Foreskin melanocyte (primary cell): ENCODE measurements at places on chromosomes 6 and 20.
A peak's percentile ranks its signal among the peaks of the same experiment; 100 is the strongest.

DNA sequence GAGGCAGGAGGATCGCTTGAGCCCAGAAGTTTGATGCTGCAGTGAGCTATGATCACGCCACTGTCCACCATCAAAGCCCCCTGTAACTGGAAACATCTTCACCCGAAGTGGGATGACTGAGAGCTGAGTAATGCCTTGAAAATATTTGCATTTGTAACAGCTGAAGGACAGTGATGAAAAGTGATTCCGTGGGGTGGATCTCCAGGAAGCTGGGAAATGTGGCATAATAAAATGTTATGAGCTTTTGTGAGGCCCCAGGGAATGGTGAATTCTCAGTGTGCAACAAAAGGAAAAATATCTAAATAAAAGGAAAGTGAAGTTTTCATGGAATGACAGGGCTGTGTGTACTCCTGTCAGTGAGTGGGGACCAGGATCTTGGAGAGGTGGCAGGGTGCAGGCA is 92.0 kb downstream of the JAG1 start:
- DNase-seq, result no peak

DNA sequence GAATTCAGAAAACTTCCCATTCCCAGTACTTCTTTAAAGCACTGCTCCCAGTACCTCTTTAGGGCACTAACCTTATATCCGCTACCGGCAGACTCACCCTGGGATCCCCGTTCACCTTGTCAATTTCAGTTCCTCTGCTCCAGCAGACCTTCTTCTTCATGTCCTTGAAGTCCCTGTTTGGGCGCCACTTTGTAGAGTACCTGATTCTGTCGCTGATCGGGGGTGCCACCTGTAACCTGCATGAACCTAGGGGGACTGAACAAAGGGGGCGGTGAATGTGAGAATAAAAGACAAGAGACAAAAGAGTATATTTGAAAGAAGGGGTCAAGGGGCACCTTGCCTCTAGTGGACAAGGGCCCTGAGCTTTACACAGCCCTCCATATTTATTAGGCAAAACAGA is 4.9 kb upstream of the GINS1 start:
- no peak for DNase-seq

GRCh38 chr6:99236010-99236409 is 113.5 kb downstream of the FAXC start:
- DNase-seq, result no peak

DNA sequence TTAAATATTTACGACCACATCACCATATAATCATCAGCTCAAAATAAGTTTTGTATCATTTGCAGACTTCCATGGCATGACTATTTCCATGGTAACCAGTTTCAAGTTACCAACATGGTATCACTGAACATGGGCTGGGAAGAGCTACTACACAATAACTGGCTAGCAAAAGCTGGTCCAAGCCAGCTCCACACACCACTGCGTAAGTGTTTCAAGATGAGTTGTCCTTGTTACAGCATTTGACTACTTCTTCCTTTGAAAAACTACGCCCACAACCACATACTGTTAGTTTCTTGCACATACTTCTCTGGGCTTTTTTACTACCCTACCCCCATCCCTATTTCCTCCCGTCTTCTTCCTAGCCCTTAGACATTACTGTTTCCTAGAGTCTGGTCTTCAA is 8.5 kb downstream of the CD164 start:
- DNase-seq, result no peak

DNA sequence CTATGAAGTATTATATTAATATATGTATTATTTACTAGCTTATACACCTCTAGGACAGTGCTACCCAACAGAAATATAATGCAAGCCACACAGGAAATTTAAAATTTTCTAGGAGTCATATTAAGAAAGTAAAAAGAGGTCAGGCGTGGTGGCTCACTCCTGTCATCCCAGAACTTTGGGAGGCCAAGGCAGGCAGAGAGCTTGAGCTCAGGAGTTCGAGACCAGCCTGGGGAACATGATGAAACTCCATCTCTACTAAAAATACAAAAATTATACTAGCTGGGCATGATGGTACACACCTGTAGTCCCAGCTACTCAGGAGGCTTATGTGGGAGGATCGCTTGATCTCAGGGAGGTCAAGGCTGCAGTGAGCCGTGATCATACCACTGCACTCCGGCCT is 237.6 kb upstream of the ZNF217 start:
- no peak for DNase-seq

DNA sequence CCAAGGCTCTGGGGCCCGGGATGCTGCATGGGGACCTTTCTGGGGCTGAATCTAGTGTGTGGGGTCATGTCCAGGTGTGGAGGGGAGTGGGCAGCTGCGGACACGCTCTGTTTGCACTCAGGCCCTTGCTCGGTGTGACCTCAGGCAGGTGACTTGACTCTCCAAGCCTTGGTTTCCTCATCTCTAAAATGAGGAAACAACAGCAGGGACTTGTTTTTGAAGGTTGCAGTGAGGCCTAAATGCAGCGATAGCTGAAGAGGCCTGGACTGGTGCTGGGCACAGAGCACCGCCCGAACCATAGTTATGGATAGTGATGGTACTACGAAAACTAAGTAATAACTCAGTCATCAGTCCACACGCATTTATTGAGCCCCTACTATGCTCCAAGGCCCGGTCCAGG is 91.8 kb downstream of the NOL4L start:
- DNase-seq, result no peak

- DNase-seq, result no peak
Measured at GRCh38 chr20:5731753-5732366, 18.3 kb upstream of the SHLD1 start.

DNA sequence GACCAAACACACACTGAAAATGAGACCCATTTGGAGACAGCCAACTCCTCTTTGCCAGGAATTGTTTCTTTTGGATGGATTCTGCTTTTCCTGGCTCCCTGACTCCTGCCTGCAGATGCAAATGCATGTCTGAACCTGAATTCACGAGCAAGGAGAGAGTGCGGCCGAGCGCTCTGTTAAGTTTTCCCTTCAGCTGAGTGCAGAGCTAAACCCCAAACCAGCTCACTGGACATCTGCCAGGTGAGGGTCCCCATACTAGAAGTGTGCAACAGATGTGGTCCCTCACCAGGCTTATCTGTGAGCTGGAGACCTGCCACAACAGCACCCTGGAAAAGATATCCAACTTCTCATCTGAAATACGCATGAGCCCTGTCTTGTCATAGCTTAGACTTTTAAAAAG is 59.0 kb downstream of the CD164 start:
- no peak for DNase-seq

DNA sequence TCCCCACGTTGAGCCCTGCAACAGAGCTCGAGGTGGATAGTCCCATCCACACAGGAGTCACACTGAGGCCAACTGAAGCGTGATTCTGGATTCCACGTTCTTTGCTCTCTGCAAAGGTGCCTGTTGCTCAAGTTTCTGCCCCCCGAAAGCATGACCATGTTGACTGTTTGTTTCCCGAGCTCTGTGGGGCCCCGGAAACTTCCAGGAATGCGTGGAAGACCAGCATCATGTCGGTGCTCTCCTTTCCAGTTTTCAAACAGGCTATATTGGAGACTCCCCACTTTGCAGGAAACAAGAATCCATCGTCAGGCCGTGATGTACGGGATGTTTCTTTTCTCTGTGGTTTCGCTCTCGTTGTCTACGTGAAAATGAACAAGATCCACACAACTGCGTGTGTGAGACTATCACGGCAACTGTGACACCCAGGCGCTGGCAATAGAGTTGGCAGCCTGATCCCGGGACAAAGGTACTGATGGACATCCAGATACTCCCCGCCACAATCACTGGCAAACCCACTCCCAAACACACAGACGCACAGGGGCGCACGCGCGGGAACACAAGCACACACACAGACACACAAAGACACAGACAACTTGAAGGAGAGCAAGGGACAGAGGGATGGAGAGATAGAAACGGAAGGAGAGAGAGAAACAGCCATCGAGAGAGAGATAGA is 444.6 kb upstream of the DEFB115 start:
- no peak for DNase-seq

DNA sequence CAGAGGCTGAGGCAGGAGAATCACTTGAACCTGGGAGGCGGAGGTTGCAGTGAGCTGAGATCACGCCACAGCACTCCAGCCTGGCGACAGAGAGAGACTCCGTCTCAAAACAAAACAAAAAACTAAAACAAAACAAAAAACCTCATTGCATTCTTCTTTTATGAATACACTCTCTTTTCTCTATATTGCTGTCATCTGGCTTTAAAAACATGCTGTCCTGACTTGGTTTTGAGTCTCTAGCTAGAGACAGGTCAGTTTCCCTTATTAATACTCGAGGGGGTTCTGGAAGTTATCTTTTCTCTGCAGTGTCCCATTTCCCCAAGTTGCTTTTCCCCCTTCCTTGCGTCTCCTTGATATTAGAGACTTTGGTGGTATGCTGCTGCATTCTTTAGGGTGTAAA is 50.9 kb downstream of the RIOK1 start:
- DNase-seq, result no peak

GRCh38 chr6:18530201-18530600 is 143.1 kb downstream of the RNF144B start:
- peak; percentile 23 for DNase-seq

GRCh38 chr20:44580581-44581268 is 1.7 kb upstream of the PKIG start:
- DNase-seq, result no peak

GRCh38 chr6:134171517-134171916 is 119.1 kb upstream of the SLC2A12 start:
- DNase-seq, result peak; percentile 44

GRCh38 chr6:149318581-149319286 is 1.2 kb downstream of the TAB2 start:
- no peak for DNase-seq

GRCh38 chr6:158784505-158784904 is 34.7 kb downstream of the EZR start:
- no peak for DNase-seq

DNA sequence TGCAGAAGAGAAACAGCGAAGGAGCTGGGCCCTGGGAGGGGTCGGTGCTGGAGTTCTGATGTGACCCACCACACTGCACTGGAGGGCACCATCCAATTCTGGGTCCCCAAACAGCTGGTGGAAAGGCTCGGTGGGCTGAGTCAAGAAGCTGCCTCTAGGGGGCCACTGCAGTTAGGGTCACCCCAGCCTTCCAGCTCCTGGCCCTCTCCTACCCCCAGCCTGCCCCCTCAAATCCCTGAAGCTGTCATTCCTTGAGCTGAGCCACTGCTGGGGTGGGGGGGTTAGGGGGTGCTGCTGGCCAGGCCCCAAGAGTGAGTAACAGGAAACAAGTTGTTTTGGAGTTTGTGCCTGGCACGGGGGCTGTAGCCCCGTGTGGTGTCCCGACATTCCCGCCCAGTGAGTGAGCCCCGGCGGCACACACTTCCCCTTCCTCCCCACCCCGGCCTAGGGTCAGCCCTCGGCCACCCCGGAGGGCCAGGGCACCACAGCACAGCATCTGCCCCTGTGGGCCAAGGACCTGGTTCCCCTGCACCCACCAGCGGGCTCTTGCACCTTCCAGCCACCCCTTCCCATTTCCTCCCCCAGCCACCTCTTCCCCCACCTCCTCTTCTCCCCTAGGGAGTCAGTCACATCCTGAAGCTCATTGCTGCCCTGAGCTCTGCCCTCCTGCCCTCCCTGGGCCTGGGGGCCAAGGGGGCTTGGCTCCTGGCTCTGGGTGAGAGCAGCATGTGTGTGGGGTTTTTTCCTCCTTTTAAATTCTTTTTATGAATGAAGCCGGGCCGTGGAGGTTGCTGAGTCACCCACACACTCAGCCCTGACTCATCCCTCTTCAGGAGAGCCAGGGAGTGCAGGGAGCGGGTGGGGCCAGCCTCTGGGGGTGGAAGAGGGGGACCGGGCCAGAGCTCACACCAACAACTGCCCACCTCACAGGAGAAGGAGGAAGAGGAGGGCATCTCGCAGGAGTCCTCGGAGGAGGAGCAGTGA is 4.6 kb downstream of the SMIM29 start:
- peak; percentile 84 for DNase-seq

DNA sequence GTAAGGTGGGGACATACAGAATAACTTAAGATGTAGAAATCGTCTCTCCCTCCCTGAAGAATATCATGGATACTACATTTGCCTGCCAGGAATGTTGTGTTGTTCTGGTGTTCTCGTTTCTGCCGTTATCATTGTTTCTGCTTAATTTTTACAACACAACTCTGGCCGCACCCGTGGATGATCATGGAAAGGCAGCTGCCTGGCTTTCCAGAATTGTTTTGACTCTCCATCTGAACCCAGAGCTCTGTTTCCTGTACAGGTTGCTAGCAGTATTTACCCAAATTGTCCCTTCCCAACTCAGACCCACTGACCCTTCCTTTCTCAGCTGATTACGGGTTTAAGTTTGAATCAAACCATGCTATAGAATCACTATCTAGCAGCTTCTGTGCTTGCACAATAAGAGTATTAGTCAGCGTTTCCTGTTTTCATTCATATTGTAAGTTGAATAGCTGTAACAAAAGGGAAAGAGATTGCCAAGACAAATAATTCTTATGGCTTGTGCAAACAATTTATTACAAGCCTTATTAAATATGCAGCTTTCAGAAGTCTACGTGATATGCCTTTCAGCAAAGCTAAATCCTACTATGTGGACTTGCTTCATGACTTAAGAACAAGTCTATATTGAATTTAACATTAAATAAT is 139.0 kb downstream of the MTHFD1L start:
- peak; percentile 36 for DNase-seq

- DNase-seq, result no peak
Measured at GRCh38 chr20:37494301-37494700, 26.7 kb upstream of the NNAT start.

GRCh38 chr20:40197691-40198090 is 491.3 kb downstream of the MAFB start:
- no peak for DNase-seq

DNA sequence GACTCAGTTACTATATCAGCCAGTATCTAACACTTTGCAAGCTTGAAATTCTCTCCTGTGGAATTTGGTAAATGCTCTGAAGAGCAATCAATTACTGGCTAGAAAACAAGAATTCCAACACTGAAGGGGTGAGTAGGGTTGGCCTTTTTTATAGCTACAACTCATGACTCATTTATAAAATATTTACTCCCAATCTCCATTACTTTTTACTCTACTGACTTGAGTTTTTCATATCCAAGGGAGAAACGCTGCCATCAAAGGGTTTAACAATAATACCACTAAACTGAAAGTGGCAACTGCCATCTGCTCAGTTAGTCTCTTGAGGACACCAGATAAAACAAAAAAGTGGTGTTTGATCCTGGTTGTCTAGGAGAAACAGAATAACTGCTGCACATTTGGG is 203.1 kb downstream of the UBE3D start:
- peak; percentile 3 for DNase-seq

- DNase-seq, result no peak
Measured at GRCh38 chr6:92399911-92400310, 1019.4 kb downstream of the EPHA7 start.

- DNase-seq, result no peak
Measured at GRCh38 chr6:111061508-111061907, 25.8 kb upstream of the SLC16A10 start.

GRCh38 chr20:16926626-16927430 is 178.7 kb downstream of the OTOR start:
- DNase-seq, result no peak

GRCh38 chr6:67630146-67630545 is 1004.9 kb upstream of the ADGRB3 start:
- DNase-seq, result peak; percentile 22

DNA sequence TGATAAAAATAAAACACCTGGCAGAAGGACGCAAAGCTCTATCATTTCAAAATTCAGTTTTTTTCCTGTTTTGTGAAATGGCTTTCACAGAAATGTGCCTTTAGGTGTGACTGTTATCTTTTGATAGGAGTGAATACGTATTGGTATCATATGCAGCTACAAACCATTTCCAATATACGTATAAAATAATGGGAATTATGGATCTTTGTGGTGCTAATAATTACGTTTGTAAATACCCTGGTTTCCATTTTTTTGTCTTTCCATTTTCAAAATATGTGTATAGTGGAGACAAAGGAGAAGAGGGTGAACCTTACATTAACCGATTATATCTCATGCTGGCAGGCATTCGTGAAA is 108.7 kb upstream of the GMDS start:
- DNase-seq, result no peak
